ENCODE measurements at places on chromosomes 2 and 18. TPM values are rescaled to one million over a fixed set of nuclear protein-coding genes. Genes with fewer than 3 reads are reported as not detected.

PSMA8 gene
- not detected for total RNA-seq

ATOH8 gene
- total RNA-seq: 2.7 TPM

M1AP gene
- not detected for total RNA-seq

DNA sequence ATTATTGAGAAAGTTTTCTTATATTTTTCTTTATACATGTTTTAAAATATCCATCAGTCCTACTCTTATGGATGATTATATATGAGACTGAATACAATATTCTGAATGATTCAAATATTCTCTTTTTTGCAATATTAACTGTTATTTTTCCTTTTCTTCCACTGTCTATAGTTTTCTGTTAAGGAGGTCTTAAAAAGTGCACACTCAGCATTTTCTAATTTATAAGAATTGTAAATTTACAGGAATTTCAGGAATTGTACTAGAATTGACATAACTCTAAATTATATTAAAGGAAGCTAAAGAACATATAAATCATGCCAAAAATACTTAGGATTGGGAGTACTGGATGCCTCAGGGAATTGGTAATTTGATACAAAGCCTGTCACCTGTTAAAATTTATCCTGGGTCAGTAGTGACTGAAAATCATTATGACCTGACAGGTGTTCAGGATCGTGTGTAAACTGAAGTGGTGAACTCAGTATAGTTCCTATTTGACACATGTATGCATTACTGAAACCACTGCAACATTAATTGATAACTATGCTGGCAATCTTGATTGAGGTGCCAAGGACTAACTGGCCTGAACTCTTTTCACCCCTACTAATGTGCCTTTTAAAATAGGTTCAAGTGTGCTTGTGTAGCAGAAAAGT, 30.4 kb downstream of the MSTN start:
- DNase-seq: no peak

UCN gene
- total RNA-seq: 1.5 TPM

GRCh38 chr2:228282376-228282775, 100.9 kb upstream of the SPHKAP start:
- no peak for DNase-seq

- no peak for DNase-seq
Observed at GRCh38 chr2:85584857-85585780, 888 bp downstream of the VAMP5 start.

DNA sequence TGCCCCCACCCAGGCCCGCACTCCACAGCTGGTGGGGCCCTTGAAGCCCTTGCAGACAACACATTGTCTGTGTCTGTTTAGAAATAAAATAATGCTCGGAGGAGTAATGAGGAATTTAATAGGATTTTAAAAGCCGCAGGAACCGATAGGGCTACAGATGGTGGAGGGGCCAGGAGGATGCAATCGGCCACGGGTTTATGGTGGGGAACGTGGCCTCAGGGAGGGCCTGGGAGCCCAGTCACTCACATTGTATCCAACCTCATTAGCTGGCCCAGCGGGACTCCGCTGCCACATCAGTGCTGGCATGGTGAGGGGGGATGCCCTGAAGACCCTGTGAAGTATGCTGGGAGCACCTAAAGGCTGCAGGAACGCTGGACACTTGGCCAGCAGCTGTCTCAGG, 252.0 kb downstream of the CELF4 start:
- DNase-seq: no peak

PRSS56 gene
- total RNA-seq: not detected

ABCG8 gene
- total RNA-seq: not detected

- DNase-seq: no peak
Observed at GRCh38 chr18:6088432-6088831, 193.1 kb upstream of the TMEM200C start.

Data from chondrocyte (in vitro differentiated cells).